ENCODE measurements at places on chromosomes 6 and 20.

DNA sequence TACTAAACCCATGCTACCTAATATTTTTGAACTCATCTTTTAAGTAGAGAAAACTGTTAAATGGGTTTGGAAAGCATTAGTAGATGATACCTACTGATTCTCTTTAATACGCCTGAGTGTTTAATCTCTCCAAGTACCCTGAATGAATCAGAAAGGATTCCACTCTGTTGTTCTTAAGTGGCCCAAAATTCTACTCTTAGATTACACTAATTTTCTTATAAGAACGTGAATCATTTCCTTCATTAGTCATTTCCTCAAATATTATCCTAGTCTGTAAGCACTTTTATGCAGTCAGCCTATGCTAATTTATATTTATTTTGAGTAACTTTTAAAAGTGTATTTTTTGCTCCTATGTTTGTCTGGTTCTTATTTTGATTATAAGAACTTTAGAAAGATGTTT is 380.0 kb downstream of the BTBD9 start:
- DNase-seq: no peak

- DNase-seq: no peak
These were observed 191.4 kb downstream of the REV3L start for GRCh38 chr6:111291336-111292259.

GRCh38 chr6:5813625-5814027 is 193.1 kb downstream of the NRN1 start:
- DNase-seq: no peak

DNA sequence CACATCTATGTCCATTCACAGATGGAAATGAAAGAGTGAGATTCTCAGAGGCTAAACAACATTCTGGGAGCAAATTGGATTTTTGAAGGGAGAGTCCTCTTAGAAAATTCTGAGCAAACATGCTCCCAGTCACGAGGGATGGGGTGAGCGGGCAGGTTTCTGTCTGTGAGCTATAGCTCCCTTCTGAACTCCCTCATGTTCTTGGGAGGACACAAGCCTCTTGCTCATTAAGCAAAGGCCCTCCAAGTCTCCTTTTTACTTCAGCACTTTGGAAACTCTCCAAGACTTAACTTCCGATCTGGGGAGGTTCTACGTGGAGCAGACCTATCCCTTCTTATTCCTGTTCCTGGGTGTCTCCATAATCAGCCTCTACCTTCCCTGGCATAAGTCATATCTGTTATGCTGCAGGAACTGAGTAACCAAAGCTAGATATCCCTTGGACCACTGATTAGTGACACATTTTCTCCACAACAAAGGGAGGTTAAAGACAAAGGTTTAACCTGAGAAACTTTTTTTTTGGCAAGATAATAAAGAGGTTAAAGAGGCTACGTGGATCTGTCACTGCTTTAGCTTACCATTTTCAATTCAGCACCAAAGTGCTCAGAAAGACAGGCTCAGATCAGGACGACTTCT is 33.0 kb upstream of the SMIM29 start:
- DNase-seq: no peak

DNA sequence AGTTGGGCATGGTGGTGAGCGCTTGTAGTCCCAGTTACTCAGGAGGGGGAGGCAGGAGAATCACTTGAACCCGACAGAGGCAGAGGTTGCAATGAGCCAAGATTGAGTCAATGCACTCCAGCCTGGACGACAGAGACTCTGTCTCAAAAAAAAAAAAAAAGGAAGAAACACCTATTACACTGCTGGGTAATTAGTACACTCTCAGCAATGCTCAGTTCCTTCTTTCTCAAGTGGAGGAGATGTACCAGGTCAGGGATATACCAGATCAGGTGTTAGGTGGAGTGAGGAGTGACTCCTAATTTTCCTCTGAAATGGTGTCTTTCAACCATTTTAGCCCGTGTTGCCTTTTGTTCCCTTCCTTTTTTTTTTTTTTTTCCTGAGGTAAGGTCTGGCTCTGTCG is 30.0 kb upstream of the UBR2 start:
- no peak for DNase-seq

DNA sequence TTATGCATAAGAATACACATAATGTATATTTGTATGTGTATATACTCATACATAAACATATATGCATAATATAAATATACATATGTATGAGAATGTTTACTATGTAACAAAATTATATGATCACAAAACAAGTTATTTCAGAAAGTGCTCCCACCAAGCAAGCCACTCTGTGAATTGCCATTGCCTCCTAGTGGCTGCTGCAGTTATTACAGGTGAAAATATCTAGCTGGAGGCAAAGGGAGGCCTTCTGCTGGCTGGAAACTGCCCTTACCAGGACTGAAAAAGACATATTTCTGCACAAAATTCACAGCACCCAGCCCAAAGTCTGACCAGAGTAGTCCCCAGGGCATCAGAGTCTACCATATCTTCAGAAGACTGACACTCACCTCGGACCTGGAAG is 14.4 kb upstream of the ADAM33 start:
- no peak for DNase-seq

DNA sequence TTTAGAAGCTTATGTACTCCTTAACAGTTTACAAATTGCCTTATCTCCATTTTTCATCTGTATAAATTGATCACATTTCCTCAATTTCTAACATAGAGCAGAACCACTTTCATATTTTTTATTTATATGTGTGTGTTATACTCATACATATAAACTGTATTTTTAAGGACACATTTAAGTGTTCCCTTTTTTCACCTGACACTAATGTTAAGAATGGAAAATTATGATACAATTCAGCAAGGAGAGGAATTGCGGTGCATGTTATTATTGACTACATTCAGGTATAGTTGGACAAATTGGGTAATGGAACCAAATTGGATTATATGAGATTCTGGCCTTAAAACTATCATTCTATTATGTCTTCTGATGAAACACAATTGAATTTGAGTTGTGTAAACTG is 479.1 kb upstream of the FLRT3 start:
- no peak for DNase-seq

GRCh38 chr20:56875052-56875659 is 246.1 kb downstream of the TFAP2C start:
- no peak for DNase-seq

GRCh38 chr6:114344246-114344970 is 1.6 kb upstream of the HS3ST5 start:
- no peak for DNase-seq

GRCh38 chr6:166638573-166638964 is 11.5 kb upstream of the RPS6KA2 start:
- no peak for DNase-seq

DNA sequence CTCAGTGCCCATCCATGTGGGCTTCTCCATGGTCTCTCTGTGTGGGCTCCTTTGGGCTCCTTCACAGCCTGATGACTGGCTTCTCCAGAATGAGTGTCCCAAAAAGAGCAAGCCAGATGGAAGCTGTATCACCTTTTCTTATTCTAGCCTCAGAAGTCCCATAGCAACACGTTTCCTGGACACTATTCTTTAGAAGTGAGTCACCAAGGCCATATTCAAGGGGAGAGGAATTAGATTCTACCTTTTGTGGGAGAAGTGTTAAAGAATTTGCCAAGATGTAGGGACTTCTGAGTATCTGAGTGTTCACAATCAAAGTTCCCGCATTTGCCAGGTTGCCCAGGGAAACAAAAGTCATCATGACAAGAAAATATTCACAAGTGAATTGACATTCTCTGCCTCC is 20.7 kb upstream of the TBC1D22B start:
- no peak for DNase-seq

DNA sequence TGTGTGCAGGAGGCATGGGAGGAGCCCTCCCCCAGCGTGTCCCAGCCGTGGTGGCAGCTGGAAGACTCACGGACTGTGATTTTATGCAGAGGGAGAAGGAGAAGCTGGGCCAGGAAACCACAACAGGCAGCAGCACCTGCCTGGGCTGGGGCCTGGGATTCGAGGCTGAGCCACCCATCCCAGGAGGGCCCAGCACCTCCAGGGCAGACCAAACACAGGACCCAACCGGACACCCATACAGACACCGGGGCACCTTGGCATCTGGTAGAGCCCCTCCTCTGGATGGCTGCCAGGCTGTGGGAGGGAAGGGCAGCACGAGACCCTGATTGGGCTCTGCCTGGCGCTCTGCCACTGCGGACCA is 41.7 kb upstream of the CHRNA4 start:
- DNase-seq: no peak

DNA sequence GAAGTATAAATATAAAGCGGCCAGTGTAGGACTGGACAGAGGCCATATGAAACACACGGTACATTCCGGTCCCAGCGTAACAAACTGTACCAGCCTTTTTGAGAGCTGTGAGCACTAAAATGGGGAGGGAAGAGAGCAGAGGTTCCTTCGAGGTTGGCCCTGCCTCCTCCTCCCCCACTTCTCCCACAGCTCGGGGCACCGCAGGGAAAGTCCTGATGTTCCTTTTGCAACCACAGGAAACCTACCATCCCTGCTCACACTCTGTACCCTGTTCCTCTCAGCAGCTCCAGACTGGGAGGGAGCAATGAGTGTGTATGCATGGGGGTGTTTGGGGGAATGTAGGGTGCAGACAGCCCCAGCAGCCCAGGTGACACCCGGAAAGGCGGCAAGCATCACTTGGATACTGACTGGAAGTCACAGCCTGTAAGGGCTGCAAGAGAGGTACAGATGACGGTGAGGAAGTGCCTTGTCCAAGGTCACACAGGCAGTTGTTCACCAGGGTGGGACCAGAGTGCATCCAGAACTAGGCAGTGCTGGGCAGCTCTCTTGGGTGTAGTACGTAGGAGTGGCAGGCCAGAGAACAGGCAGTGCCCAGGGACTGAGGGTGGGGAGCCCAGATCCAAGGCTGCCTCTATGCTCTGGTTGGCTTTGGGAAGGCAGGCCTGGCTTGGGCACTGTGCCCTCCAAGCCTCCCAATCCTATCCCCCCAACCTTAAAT is 11.0 kb upstream of the ARMC12 start:
- peak; percentile 85 for DNase-seq

- no peak for DNase-seq
These were observed 1373.5 kb downstream of the GRIK2 start for GRCh38 chr6:102766963-102767362.

- no peak for DNase-seq
These were observed 102.2 kb upstream of the ADGRF1 start for GRCh38 chr6:47144306-47144705.

GRCh38 chr20:5489601-5490000 is 172.8 kb upstream of the PROKR2 start:
- no peak for DNase-seq

- DNase-seq: no peak
These were observed 14.0 kb upstream of the RUNX2 start for GRCh38 chr6:45314146-45314545.

- DNase-seq: no peak
These were observed 80.9 kb downstream of the HAO1 start for GRCh38 chr20:7859356-7859802.

- DNase-seq: no peak
These were observed 60.2 kb downstream of the UBE2V1 start for GRCh38 chr20:50052550-50053361.

GRCh38 chr20:11270566-11270965 is 596.8 kb upstream of the JAG1 start:
- no peak for DNase-seq

- no peak for DNase-seq
These were observed 3.4 kb downstream of the APMAP start for GRCh38 chr20:24989162-24989561.

- DNase-seq: no peak
These were observed 113.0 kb downstream of the GMDS start for GRCh38 chr6:2132416-2132815.

DNA sequence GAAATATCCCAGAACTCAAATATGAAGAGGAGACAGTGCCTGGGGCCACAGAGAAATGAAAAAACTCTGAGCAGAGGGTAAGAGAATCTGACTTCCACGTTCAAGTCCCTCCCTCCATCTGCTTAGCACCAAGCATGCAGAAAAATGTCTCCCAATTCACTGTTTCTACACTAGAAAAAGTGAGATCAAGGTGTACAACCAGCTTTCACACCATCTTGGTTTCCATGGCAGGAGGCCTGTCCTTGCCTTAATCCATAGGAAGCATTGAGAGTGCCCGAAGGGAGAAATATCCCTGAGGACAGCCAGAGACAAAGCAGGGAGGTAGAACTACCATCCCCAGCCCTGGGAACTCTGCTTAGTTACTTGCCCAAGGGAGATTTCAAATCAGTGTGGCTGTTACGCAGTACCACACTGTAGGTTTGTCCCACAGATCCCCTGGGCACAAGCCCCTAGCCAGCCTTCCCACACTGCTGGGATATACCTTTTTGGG is 82.9 kb downstream of the SCML4 start:
- no peak for DNase-seq

GRCh38 chr6:4973982-4974745 is 29.7 kb downstream of the RPP40 start:
- no peak for DNase-seq

DNA sequence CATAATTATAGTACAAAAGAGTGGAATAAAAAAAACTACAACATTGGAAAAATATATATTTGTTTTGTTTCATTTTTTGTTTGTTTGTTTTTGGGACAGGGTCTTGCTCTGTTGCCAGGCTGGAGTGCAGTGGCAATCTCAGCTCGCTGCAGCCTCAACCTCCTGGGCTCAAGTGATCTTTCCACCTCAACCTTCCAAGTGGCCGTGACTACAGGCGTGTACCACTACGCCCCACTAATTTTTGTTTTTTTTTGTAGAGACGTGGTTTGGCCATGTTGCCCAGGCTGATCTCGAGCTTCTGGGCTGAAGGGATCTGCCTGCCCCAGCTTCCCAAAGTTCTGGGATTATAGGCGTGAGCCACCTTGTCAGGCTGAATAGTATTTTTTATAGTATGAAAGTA is 41.4 kb upstream of the SH3BGRL2 start:
- DNase-seq: no peak

DNA sequence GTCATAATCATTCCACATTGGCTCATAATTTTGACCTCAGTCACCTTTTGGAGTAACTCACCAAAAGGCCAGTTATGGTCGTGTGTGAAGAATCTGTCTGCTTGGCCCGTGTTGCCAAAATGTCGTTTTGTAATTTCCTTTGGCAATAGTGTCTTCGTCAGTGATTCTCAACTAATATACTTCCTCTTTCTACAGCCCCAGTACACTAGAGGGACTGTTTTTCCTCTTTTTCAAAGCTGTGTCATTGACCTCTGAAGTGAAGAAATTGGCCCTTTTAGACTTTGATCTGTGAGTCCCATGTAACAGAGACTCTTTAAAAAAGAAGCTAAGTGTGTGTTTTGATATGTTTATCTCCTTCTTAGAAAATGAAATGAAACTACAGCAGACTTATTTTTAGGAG is 5.2 kb downstream of the FOXO3 start:
- no peak for DNase-seq

GRCh38 chr6:138011413-138011812 is 95.8 kb downstream of the PERP start:
- no peak for DNase-seq

- no peak for DNase-seq
These were observed 28.0 kb upstream of the CEP85L start for GRCh38 chr6:118679327-118679901.
